ENCODE measurements at places on chromosomes 4 and X.
A peak's percentile ranks its signal among the peaks of the same experiment; 100 is the strongest.

GRCh38 chr4:54999003-54999402 is 126.4 kb downstream of the KDR start:
- DNase-seq: peak; percentile 8

- DNase-seq: no peak
Observed at GRCh38 chr4:140633124-140633523, 64.4 kb upstream of the UCP1 start.

GRCh38 chr4:128574706-128575105 is 234.8 kb upstream of the JADE1 start:
- DNase-seq: peak; percentile 92

- DNase-seq: no peak
Observed at GRCh38 chrX:38799995-38800580, 1.2 kb upstream of the MID1IP1 start.

- no peak for DNase-seq
Observed at GRCh38 chr4:96713271-96713850, 873.5 kb downstream of the PDHA2 start.

GRCh38 chr4:102527695-102528283 is 26.6 kb downstream of the NFKB1 start:
- DNase-seq: no peak

GRCh38 chrX:129908636-129909035 is 2.7 kb downstream of the UTP14A start:
- DNase-seq: no peak

- no peak for DNase-seq
Observed at GRCh38 chrX:102995316-102995715, 58.2 kb downstream of the RAB40AL start.

DNA sequence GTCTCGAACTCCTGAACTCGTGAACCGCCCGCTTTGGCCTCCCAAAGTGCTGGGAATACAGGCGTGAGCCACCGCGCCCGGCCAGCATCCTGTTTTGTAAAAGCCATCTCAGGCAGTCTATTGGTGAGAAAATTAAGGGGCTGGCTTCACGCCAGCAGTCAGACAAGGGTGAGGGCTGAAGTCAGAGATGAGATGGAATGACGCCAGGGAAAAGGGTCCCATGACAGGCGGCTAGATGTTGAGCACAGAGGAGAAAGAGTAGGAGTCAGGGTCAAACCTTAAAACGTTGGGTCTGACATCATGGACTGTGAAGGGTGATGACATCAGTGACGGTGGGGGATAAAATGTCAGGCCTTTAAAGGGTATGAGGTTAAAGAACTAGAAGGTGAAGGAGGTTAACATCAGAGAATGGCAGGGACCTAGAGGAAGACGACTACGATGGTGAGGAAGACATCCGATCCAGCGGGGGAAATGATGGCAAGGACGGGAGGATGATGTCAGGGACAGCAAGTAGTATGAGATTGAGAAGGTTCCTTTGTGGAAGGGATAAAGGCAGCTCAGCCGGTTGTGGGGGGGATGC is 504 bp upstream of the RBM3 start:
- no peak for DNase-seq

- peak; percentile 50 for DNase-seq
Observed at GRCh38 chrX:45164021-45164621, 36.6 kb downstream of the DIPK2B start.

- no peak for DNase-seq
Observed at GRCh38 chr4:6092971-6093370, 74.7 kb upstream of the C4orf50 start.

DNA sequence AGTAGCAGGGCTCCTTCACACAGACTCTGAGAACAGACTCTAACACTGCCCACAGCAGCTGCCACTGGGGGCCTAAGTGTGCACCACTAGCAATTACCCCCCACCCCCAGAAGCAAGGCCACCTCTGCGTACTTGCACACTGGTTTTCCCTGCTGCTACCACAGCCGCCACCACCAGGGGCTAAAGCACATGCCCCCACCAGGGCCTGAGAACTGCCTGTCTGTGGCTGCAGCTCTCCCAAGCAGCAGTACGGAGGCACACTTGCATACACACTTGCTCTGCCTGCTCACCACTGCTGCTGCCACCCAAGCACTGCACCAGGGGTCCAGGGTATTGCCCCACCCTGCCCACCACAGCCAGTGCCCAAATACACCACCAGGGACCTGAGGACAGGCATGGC is 59.6 kb downstream of the SCML2 start:
- no peak for DNase-seq

DNA sequence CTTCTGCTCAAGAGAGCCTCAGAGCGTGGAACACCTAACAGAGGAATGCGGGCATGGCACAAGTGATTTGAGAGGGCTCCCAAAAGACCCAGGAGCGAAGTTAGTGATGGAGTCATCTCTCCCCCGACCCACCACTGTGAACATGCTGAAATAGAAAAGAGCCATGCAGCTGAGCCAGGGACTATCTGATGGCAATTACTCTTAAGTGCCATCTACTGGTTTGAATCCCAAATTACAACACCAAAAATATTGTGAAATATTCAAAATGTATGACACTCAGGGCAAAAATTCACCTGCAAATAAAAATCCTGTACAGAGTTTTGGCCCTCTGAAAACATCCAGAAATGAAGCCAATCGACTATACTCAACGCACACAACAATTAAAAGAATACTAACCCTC is 2038.9 kb upstream of the ADGRL3 start:
- DNase-seq: no peak

GRCh38 chr4:37389967-37390580 is 145.5 kb downstream of the NWD2 start:
- peak; percentile 69 for DNase-seq

DNA sequence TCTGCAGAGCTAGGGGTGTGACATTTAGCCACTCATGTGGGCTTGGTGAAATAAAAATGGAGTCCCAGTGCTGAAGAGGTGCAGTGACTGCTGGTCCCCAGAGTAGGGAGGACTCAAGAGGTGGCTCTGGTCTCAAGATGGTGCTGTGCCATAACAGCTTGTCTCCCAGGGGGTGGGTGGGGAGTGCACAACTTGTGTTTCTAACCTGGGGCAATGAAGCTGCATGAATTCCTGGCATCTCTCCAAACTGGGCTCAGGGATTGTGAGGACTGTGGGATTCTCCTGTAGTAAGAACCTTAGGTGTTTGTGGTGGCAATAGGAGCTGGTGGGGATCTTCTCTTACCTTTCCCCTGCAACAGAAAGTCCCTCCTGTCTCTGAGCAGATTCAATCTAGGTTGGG is 278.9 kb upstream of the SFRP2 start:
- DNase-seq: no peak

- DNase-seq: no peak
Observed at GRCh38 chr4:66602622-66603021, 932.3 kb upstream of the EPHA5 start.

DNA sequence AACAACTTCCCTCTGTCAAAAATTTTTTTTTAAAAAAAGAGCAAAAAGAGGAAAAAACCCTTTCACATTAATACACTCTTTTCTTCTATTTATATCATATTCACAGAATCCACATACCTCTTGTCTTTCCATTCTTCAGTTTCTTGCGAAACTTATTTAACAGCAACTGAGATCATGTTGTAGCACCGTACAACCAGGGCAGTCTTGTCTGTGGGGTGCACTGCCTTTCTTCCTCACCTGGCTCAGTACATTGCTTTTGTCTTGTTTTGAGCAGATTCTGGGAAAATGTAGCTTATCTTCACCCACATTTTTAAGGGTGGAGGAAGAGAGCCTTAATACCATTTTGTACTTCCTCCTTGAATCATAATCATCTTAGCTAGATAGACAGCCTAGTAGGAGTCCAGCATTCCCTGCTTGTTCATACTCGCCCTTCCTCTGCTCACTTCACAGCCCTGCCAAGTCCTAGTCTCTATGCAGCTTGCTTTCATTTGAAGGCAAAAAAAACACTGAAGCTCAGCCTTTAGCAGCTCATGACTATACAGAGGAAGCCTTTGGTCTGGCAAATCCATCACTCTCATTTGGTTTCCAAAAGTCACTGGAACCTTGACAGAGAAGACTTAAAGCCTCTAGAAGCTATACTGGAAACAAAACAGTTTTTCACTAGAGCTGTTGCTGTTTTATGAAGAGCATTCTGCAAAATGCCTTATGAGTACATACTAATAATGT is 140.6 kb upstream of the BANK1 start:
- peak; percentile 2 for DNase-seq

GRCh38 chr4:26992657-26993361 is 132.2 kb downstream of the STIM2 start:
- peak; percentile 21 for DNase-seq

- DNase-seq: peak; percentile 37
Observed at GRCh38 chrX:155745792-155746191, 133.0 kb upstream of the TMLHE start.

GRCh38 chr4:156158747-156159146 is 205.1 kb upstream of the CTSO start:
- no peak for DNase-seq

DNA sequence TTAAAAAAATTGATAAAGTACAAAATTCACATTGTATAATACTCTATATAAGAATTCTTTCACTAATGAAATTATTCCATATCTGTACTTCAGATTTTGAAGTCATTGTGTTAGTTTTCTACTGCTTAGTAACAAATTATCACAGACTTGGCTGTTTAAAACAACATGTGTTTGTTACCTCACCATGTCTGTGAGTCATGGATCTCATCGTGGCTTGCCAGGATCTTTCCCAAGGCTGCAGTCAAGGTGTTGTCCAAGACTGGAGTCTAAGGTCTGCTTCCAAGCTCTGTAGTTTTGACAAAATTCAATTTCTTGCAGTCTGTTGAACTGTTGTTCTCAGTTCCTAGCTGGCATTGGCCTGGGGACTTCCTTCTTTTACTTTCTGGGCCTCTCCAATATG is 1286.9 kb downstream of the ADGRL3 start:
- DNase-seq: no peak

Measured in cardiac muscle cell (in vitro differentiated cells and primary cell).